Cardiac septum (tissue), 1 donor: ENCODE measurements at places on chromosomes 2 and 18. TPM values are rescaled to one million over a fixed set of nuclear protein-coding genes. Genes with fewer than 3 reads are reported as not detected.

CCDC88A gene
- 29.1 TPM for total RNA-seq

CYP27A1 gene
- total RNA-seq: 5.2 TPM

REG1B gene
- total RNA-seq: not detected

GRCh38 chr2:232411901-232412629 lies 5.4 kb downstream of the ALPG start:
- DNase-seq: no peak

GRCh38 chr2:158775273-158776027 lies 19.7 kb upstream of the DAPL1 start:
- no peak for DNase-seq

DNA sequence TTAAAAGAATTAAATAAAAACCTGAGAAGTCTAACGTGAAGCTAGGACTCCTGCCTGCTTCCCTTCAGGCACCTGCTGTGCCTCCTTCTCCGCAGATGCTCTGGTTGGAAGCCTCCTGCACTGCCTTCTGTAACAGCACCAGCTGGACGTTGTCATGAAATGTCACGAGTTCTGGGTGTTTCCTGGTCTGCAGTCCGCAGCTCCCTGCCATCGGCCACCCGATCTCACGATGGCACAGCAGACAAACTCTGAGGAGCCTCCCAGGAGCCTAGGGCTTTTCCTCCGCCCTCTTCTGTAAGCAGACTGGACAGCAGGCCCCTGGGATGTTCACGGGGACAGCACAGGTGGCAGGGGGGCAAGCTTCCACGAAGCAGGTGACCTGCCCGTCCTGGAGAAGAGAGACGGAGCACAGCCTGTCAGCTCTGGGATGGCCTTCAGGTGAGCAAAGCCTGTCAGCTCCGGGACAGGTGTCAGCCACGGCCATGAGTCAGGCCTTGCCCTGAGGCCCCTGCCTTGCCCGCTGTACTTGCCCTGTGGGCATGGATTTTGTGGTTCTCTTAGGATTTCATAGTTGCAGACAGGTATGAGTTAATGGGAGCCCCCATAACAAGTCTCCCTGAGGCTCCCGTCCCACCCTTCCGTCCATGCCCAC lies 110.3 kb downstream of the PXDN start:
- peak; percentile 49 for DNase-seq
